ENCODE measurements at places on chromosomes 1 and 21.
A peak's percentile ranks its signal among the peaks of the same experiment; 100 is the strongest.

DNA sequence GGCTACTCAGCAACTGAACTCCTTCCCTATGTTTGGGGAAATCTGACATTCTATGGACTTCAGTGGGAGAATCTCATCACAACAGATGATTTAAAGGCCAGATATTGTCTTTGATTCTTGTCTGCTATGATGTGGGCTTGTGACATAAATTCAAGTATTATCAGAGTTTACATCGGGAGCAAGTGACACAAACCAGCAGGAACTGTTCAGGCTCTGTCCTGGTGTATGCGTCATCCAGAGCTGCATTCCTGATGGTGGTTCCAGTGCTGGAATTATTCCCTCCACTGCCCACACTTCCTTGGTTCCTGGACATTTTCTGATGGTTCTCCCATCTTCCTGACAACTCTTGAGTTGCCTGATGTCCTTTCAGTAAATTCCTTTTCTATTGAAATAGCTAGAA is 10.8 kb upstream of the LSM10 start:
- peak; percentile 41 for DNase-seq

GRCh38 chr1:215407575-215407974 is 159.5 kb upstream of the KCTD3 start:
- DNase-seq: peak; percentile 7

DNA sequence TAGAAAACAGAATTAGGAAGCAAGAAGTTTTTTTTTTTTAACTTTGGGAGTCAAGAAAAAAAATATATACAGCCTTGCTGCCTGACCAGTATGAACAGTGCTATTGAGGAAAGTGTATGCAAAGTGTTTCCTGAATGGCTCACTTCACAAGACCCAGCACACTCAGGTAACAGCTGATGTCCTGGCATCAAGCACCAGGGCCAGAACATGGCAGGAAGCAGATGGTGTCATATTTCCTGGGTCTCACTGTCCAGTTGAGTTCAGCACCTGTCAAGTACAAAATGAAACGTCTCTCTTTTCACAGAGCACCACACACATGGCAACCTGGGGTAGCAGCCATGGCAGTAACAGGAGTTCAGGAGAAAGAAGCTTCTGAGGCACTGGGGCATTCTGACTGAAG is 372.3 kb downstream of the TTLL7 start:
- DNase-seq: no peak

- no peak for DNase-seq
Measured at GRCh38 chr1:29599826-29600225, 363.5 kb downstream of the PTPRU start.

- peak; percentile 70 for DNase-seq
Measured at GRCh38 chr1:241622669-241623068, 17.5 kb downstream of the CHML start.

All from fibroblast of the aortic adventitia (primary cell).